ENCODE measurements at places on chromosomes 6 and 20.

DNA sequence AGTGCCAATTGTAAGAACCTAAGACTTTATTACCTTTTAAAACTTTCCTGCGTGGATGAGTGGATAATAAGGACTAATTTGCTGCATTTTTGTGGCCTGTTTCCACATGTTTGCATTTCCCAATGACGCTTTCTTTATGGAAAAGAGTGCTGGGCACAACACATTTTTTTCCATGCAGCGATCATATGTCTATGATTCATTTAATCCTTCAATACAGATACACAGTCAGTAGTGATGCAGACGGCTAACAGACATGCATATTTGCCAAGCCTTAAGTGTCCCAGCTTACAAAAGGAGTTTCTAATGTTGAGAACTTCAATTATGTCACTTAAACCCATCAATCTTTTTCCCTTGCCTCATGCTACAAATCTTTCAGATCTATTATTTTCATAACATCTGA lies 239.8 kb upstream of the PREP start:
- DNase-seq, result no peak

- peak; percentile 77 for DNase-seq
Observed at GRCh38 chr6:166587631-166588413, 1.3 kb upstream of the RAMACL start.

DNA sequence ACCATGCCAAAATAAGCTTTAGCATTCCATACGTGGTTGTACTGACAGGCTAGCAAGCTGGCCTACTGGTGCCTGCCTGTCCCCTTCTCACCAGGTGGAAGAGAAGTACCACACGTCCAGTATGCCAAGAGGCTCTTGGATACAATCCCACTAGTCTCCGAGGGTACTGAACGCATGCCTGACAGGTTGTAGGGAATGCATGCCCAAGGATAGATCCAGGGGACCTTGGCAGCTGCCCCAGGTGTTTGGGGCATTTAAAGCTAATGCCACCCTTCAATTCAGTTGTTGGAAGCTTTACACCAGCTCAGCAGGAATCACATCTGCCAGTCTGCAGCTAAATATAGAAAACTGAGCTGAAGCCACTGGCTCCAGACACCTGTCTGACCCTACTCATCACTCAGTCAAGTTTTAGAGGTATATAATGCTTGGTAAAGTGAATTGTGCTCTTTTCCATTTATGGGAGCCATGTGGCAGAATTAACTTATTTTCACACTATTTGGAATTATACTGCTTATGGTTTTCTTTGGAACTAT lies 4.9 kb downstream of the TUBB2B start:
- no peak for DNase-seq

DNA sequence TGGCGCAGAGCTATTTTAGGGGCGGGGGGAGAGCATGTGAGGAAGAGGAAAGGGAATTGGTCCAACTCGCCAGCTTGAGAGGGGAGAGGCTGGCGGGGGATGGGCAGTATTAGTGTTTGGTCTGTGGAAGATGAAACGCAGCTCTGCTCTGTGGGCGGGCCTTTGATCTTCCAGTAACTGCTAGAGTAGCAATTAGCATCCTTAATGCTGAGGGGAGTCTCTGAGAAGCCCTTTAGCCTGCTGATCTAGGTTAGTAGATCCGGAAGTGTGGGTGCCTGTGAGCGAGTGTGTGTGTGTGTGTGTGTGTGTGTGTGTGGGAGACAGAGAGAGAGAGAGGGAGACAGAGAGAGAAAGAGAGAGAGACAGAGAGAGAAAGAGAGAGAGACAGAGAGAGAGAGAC lies 117.2 kb upstream of the BACH2 start:
- DNase-seq, result peak; percentile 63

DNA sequence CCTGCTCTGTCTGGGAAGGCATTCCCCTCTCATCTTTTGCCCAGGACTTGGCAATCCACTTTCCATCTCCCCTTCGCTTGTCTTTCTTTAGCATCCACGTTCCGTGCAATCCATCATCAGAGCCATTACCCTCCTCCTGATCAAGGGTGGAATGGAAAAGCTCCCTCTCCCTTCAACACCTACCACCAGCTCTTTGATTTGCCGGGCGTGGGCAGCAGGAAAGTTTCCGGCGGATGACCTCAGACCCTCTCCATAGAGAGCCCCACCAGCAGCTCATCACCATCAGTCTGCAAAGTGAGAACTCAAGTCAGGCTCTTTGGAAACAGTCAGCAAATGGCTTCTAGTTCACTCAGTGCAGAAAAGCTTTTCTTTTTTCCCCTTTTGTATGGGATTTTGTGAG lies 76.2 kb downstream of the TSHZ2 start:
- no peak for DNase-seq

GRCh38 chr6:4320860-4321259 lies 185.5 kb upstream of the ECI2 start:
- no peak for DNase-seq

- DNase-seq, result no peak
Observed at GRCh38 chr6:108737594-108738546, 110.4 kb upstream of the ARMC2 start.

- peak; percentile 88 for DNase-seq
Observed at GRCh38 chr20:47677635-47678453, 107.4 kb downstream of the SULF2 start.

DNA sequence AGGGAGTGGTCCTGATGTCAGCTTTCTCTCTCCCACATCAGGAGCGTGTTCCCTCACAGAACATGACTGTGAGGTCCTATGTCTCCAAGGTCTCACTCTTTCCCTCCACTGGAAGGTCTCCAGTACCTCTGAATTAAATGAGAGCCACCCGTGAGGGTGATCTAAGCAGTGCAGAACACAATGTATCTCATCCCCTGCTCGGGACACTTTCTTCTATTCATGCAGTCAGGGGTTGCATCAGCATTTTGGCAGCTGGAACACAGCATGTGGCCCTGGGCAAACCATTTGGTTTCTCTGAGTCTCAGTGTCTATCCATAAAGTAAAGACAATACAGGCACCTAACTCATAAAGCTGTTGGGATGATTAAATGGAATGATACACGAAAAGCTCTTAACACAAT lies 34.2 kb downstream of the MAFB start:
- DNase-seq, result no peak

DNA sequence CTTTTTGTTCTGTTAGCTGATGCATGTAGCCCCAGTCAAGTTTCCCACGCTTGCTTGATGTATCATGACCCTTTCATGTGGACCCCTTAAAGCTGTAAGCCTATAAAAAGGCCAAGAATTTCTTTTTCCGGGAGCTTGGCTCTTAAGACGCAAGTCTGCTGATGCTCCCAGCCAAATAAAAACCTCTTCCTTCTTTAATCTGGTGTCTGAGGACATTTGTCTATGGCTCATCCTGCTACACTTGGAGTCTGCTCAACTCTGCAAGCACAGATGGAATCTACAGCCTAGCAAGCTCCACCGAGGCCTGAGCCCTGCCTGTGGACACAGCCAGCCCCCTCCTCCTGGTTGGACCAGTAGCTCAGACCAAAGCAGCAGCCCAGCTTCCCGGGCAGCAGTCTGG lies 3.4 kb downstream of the CST2 start:
- no peak for DNase-seq

- no peak for DNase-seq
Observed at GRCh38 chr20:56467968-56468315, 485 bp upstream of the RTF2 start.

DNA sequence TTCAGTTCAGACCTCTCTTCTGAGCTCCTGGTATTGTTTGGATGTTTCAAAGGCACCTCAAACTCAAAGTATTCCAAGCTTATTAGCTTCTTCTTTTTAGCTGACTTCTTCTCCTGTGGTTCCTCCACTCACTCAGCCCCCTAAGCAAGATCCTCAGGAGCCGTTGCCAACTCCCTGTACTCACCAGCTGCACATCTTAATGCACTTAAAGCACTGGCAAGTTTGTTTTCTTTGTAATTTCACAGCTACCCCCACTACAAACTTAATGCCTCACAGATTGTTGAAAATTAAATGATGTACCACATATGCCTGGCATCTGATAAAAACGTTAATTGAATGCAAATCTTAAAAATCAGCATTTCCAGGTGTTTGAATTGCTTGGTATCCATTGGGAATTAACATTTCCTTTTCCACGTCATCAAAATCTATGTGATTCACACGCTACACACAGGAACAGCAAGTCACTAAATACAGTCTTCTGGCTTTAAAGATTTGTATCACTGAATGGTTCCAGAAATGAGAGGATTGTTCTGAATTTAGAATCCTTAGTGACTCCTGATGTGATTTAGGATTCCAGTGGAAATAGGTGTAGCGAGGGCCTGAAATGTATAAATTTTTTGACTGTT lies 24.5 kb downstream of the CALHM6 start:
- no peak for DNase-seq

DNA sequence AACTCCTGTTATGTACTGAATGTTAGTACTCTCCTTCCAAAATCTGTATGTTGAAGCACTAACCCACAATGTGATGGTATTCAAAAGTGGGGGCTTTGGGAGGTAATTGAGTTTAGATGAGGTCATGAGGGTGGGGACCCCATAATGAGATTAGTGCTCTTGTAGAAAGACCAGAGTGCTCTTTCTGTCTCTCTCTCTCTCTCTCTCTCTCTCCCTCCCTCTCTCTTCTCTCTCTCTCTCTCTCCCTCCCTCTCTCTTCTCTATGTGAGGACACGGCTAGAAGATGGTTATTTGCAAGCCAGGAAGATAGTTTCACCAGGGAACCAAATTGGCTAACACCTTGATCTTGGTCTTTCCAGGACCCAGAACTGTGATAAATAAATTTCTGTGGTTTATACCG lies 107.4 kb downstream of the TBX18 start:
- no peak for DNase-seq

DNA sequence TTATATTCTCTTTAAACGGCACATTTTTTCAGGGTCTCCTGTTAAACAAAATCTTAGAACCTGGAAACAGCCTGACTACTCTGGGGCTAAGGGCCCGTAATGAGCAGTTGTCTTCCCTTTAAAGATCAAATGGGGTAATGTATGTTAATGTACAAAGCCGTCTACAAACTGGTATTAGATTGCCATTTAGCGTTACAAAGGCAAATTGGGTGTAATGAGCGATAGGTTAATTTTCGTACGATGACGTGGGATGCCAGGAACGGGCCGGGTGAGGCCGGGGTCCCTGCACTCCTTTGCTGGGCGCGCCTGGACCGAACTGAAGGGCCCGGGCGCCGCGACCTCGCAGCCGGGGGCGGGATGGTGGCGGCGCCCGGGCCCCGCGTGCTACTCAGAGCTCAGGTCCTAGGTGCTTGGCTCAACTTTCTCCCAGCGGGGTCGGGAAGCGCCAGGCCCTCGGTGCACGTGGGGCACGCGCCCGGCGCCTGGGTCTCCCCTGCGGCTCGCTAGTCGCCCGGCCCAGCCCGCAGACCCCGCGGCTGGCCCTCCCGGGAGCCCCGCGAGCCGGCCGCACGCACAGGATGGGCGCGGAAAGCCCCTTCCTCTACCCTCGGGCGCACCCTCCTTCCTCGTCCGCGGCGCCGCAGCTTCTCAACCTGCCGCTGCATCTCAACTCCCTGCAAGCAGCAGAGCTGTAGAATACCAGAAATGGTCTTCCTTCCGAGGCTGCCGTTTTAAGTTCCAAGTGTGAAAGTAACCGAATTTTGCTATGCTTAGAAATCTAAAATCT lies 5.9 kb downstream of the NKX2-4 start:
- DNase-seq, result peak; percentile 44

DNA sequence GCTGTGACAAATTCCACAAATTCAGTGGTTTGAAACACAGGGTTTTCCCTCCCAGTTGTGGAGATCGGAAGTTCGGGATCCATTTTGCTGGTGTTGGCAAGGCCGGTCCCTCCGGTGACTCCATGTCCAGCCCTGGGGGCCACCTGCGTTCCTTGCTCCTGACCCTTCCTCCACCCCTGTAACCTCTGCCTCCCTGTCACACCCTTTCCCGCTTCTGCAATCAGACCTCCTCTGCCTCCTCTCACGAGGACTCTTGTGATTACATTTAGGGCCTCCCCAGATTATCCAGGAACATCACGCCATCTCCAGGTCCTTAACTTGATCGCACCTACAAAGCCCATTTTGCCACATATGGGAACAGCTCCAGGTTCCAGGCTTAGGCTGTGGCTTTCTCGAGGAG lies 12.5 kb downstream of the RPS6KA2 start:
- no peak for DNase-seq

Data from GM13976 (cell line).